ENCODE measurements at places on chromosomes 5 and 9. TPM values are rescaled to one million over a fixed set of nuclear protein-coding genes. Genes with fewer than 3 reads are reported as not detected.

- H3K27me3 ChIP-seq = no peaks in the 10 kb centered on the region
- no peak overlapping the region for H3K27ac ChIP-seq
- no peak overlapping the region for H3K4me3 ChIP-seq
- H3K36me3 ChIP-seq = peaks cover 15% of the 10 kb centered on the region
- no peak for DNase-seq
These were observed 47.5 kb downstream of the FAM114A2 start for GRCh38 chr5:153991168-153991567.

- DNase-seq = no peak
- H3K27ac ChIP-seq = no peak overlapping the region
- peaks cover 26% of the 10 kb centered on the region for H3K27me3 ChIP-seq
- peaks cover 3% of the 10 kb centered on the region for H3K4me1 ChIP-seq
- no peak overlapping the region for H3K4me3 ChIP-seq
These were observed 3.1 kb downstream of the OLFM1 start for GRCh38 chr9:135090547-135090946.

DNA sequence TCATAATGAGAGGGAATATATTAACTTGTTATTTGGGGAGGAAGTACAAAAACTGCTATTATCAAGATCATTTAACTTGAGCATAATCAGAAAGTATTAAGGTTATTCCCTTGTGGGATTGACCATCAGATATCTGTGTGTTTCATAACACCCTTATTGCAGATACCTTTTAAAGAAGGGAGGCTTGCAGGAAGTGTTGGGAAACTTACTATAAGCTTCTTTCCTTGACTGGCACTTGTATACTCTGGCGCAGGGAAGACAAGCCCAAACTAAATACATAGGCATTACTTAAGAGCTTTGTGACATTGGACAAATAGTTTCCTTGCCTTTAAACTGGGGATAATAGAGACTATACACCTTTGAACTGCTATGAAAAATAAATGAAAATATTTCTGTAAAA is 50.9 kb downstream of the PIK3R1 start:
- no peak overlapping the region for H3K4me3 ChIP-seq
- DNase-seq = no peak
- H3K27ac ChIP-seq = no peak overlapping the region
- H3K27me3 ChIP-seq = no peaks in the 10 kb centered on the region

The LIFR gene
- 0.25 TPM for total RNA-seq

The CDC20B gene
- 0.18 TPM for total RNA-seq

The LECT2 gene
- total RNA-seq = not detected

Measured in activated T-helper 2 cell treated with anti-CD3 and anti-CD28 coated beads, Interferon-gamma antibody, Interleukin-2, Interleukin-4, amounts not matched to agents 10 μg/mL and 5 μg/mL and 100 μg/mL, durations not matched to agents 14 hours and 24 hours and 36 hours (primary cell).